NCI-H774 (cell line): ENCODE measurements at places on chromosomes 4 and X.

DNA sequence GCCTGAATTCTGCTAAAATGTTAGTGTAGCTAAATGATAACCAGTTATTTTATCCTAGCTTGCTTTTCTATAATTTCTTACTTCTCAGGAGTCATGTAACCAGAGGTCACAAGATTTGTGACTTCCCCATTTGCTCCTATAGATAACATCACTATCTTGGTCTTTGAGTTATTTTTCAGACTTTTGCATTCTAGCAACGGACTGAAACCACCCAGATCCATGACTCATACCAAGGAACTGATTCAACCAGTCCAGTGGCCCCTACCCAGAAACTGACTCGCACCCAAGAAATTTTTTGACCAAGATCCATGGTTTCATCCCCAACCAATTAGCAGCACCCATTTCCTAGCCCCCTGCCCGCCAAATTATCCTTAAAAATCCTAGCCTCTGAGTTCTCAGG lies 50.0 kb downstream of the IQCM start:
- DNase-seq = no peak

DNA sequence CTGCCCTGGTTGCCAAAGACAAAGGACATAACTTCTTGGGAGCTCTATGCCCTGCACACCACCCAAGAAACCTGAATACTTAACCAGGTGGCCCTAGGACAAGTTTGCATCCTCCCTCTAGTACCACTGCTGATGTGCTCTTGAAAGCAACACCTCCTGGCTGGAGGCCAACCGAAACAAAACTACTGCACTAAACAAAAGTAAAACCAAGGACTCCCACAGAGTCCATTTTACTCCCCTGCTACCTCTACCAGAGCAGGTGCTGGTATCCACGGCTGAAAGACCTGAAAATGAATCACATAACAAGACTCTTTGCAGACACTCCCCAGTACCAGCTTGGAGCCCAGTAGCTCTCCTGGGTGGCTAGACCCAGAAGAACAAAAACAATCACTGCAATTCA lies 941.8 kb downstream of the RAPGEF2 start:
- no peak for DNase-seq

- DNase-seq = no peak
Observed at GRCh38 chr4:114108869-114109268, 129.4 kb upstream of the ARSJ start.

DNA sequence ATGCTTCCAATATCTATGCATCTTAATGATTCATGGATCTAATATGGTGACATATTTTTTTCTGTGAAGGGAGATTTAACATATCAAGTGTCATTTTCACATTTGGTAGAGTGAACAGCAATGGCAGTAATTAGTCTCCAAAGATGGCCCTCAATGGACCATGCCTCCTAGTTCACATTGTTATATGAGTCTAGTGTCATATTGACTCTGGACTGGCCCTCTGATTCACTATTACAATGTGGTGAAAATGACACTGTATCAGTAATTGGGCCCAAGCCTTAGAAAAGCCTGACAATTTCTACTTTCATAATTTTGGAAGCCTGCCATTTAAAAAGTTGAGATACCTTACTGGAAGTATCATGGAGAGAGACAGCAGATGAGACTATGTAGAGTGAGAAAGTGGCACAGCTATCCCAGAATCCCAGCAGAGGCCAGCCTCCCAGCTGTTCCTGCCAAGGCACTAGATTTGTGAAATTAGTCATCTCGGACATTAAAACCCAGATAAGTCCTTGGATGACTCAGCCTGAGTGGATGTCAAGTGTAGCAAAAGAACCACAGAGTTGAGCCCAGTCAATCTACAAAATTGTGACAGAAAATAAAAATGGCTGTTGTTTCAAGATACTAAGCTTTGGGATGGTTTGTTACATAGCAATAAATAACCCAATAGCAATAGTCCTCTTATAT lies 68.4 kb downstream of the ARHGEF38 start:
- DNase-seq = no peak

DNA sequence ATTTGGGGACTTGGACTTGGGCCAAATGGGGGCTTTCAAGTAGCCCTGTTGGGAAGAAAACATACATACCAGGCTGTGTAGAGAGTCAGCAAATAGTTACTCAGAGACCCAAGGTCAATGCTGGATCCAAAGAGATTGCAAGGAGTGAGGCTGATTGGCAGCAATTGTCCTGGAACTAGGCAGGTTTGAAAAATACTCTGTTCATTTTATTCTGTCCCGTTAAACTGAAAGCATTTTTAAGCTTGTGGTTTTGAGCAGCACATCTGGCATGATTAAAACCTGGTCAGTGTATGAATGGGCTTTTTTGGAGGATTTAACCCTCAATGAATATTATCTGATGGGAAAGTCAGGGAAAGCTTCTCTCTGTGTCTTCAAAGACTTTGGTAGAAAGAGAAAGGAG lies 294.3 kb upstream of the BOD1L1 start:
- DNase-seq = no peak

DNA sequence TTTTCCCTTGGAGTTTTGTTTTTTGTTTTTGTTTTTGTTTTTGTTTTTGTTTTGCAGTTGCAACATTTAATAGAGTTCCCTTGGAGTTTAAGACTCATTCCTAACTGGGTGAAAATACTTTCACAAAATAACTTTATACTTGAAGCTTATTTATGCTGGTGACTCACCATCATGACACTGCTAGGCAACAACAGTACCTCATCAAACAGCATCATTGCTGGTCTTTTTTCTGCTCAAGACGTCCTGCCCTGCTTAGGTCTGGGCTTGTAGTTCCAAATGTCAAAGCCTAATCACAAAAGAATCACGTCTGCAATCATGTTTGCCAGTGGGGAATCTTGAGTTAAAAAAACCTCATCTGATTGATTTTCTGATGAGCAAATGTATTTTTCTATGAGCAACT lies 105.7 kb upstream of the PRPS2 start:
- no peak for DNase-seq

GRCh38 chr4:173367946-173368345 lies 2.8 kb upstream of the SAP30 start:
- no peak for DNase-seq

GRCh38 chr4:4412641-4413372 lies 25.9 kb downstream of the NSG1 start:
- no peak for DNase-seq

GRCh38 chr4:24093446-24093845 lies 203.6 kb upstream of the PPARGC1A start:
- DNase-seq = no peak

GRCh38 chr4:8440492-8441311 lies at the start of the genes ACOX3 and TRMT44:
Gene ACOX3 (minus strand): TSS chr4:8440723. CDS start chr4:8416521, 24,202 bp downstream.
Gene TRMT44 (plus strand): TSS chr4:8440777. CDS start chr4:8440823, 46 bp downstream.
- DNase-seq = peak; percentile 80

DNA sequence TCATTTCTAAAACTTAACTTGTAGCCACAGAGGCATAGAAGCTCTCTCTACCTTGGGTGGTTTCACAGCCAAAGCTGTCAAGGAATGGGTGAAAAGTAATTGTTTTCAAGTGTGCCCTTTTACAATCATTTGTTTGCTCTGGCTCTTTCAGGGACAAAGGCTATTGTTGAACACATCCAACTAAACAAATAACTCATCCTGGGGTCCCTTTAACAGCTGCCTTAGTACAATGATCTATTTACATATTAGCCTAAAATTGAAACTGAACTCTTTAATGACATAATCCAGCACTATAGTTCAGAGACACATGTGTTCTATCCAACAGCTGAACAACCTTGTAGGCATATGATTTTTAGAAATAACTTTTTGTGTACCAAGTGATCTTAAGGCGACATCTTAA lies 3.7 kb downstream of the HHIP start:
- DNase-seq = peak; percentile 60

- DNase-seq = peak; percentile 19
Observed at GRCh38 chrX:41085878-41086626, 807 bp downstream of the USP9X start.
